ENCODE measurements at places on chromosomes 4 and X. TPM values are rescaled to one million over a fixed set of nuclear protein-coding genes. Genes with fewer than 3 reads are reported as not detected.

DNA sequence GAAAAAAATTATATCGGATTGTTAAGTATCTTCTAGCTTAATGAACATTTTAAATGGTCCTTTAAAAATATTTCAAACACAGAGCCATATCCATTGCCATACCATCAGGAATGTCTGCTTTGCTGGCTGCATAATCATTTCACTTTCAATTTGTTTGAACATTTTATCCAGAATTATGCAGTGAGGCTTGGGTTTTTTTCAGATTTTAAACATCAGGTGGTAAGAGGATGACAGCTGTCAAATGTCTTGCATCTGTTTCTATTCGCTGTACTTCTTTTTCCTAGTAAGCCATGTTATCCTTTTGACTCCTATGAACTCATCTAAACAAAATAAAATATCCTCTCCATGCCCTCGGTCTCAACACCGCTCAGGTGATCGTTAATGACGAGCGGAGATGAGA, 802 bp downstream of the RFC1 start:
- no peak for DNase-seq

DNA sequence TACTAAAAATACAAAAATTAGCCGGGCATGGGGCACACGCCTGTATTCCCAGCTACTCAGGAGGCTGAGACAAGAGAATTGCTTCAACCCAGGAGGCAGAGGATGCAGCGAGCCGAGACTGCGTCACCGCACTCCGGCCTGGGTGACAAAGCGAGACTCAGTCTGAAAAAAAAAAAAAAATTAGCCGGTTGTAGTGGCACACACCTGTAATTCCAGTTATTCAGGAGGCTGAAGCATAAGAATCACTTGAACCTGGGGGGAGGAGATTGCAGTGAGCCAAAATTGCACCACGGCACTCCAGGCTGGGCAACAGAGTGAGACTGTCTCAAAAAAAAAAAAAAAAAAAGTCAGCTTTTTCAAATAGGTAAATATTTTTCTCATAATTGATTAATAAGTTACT, 71.9 kb downstream of the WDFY3 start:
- no peak for DNase-seq

GRCh38 chr4:69214716-69215115, at the start of gene UGT2B11:
Gene UGT2B11 (minus strand): TSS chr4:69214748. CDS start chr4:69214722, 26 bp downstream.
- no peak for DNase-seq

DNA sequence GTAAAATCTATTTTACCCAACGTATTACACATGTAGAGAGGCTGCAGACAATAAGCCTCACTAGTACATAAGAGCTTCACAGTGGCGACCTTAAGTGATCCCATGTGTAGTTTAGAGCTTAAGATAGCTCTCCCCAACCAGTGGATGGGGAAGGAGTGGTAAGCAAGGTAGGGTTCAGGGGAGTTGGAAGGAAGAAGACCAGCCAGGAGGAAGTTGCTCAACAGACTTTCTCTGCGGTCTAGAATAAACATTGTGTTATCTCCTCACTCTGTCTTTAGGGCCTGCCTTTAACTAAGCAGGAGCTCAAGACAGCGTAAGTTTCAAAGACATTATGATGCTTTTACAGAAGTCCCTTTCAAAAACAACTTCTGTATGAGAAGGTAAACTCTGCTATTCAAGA, 16.8 kb downstream of the MEPE start:
- DNase-seq = peak; percentile 11

GRCh38 chrX:15404401-15405096, 20.3 kb upstream of the VEGFD start:
- peak; percentile 36 for DNase-seq

Gene FMR1
- 18.6 TPM for total RNA-seq

Gene RTL9
- total RNA-seq = 0.56 TPM

Data from IMR-90 (cell line).